ENCODE measurements at places on chromosomes 11 and 22. TPM values are rescaled to one million over a fixed set of nuclear protein-coding genes. Genes with fewer than 3 reads are reported as not detected.

Gene RTCB
- total RNA-seq = 111 TPM

Gene KREMEN1
- total RNA-seq = 3.2 TPM

Gene SYT7
- 10.6 TPM for total RNA-seq

Gene TRIM51
- total RNA-seq = not detected

Gene HBB
- total RNA-seq = not detected

Gene TSGA10IP
- total RNA-seq = 1.9 TPM

Gene MFRP
- not detected for total RNA-seq

Gene LRRC10B
- total RNA-seq = 0.61 TPM

Gene ALDH3B1
- 0.32 TPM for total RNA-seq

Gene USP47
- total RNA-seq = 21.1 TPM

Gene RASL10A
- 1.4 TPM for total RNA-seq

Gene OR52E1
- not detected for total RNA-seq

Gene CECR2
- 123 TPM for total RNA-seq

Gene APOBEC3C
- 23.3 TPM for total RNA-seq

Gene RNF215
- 19.0 TPM for total RNA-seq
